ENCODE measurements at places on chromosomes 6 and 20. TPM values are rescaled to one million over a fixed set of nuclear protein-coding genes. Genes with fewer than 3 reads are reported as not detected.

The ARFGEF2 gene
- 31.0 TPM for polyA plus RNA-seq

The SIRPB1 gene
- polyA plus RNA-seq, result 1.5 TPM

DNA sequence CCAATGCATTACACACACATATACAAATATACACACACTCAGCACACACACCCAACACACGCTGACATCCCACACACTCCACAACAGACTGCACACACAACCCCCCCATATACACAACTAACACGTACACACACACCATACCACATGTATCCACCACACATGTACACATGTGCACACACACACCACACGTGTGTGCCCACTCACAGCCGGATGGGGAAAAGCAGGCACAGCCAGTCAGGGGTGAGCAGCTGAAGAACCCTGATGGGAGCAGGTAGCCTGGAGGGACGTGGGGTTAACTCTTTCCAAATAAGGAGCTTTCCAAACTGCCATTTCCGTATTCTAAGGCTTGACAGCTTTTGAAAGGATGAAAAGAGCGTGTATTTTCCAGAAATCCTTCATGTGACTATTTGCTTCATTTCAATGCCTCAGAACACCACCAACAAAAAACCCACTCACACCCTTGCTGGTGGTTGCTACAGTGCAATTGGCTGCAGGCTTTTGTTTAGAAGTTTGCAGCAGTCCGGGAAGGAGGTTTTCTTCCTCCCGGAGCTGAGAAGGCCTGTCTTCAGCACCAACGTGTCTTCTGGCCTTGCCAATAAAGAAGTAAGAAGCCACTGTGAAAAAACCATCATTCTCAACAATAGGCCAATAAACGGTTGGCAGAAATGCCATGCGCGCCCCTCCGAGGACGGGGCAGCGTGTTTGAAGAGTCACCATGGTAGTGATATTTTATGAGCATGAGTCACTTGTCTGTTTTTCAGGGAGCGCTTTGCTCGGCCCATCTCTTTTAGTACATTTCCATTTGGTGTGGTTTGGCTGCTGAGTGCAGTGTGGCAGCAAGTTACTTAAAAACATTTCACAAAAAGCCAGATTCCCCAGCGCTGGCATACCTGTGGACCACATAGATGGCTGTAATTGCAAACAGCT, 131.3 kb upstream of the GMDS start:
- no peak for DNase-seq

DNA sequence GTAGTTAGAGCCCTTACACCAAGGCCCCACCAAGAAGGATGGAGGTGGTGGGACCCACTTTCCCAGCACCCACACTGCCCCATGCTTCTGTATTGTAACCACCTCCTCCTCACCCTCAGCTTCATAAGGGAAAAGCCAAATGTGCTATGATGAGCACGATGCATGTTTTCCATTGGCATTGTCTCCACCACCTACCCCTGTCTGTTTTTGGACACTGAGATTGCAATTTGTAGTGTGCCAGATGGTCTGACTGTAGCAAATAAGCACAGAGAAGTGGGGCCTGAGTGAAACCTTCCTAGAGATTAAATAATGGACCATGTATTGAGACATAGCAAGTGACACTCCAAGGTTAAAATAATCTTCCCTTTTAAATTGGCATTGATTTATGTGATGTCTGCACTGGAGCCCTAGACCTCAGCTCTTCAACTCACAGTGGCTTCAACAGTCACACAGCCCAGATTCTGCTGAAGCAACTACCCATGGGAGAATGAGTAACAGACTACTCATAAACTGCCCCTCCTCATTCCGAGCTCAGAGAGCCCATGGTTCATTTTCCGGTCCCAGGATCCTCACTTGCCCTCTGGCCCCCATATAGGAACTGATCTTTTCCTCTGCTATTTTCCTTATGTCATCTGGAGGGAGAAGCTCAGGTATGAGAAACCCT, 177.9 kb downstream of the COL9A1 start:
- DNase-seq, result no peak

- DNase-seq, result no peak
Observed at GRCh38 chr6:50271266-50271665, 221.5 kb upstream of the DEFB112 start.

- no peak for DNase-seq
Observed at GRCh38 chr20:13821876-13822275, 37.0 kb downstream of the NDUFAF5 start.

- no peak for DNase-seq
Observed at GRCh38 chr6:124205921-124206320, 402.3 kb downstream of the NKAIN2 start.

GRCh38 chr6:7262746-7263518, 50.1 kb downstream of the SSR1 start:
- no peak for DNase-seq

GRCh38 chr20:49272654-49273053, 5.2 kb downstream of the ZNFX1 start:
- no peak for DNase-seq

DNA sequence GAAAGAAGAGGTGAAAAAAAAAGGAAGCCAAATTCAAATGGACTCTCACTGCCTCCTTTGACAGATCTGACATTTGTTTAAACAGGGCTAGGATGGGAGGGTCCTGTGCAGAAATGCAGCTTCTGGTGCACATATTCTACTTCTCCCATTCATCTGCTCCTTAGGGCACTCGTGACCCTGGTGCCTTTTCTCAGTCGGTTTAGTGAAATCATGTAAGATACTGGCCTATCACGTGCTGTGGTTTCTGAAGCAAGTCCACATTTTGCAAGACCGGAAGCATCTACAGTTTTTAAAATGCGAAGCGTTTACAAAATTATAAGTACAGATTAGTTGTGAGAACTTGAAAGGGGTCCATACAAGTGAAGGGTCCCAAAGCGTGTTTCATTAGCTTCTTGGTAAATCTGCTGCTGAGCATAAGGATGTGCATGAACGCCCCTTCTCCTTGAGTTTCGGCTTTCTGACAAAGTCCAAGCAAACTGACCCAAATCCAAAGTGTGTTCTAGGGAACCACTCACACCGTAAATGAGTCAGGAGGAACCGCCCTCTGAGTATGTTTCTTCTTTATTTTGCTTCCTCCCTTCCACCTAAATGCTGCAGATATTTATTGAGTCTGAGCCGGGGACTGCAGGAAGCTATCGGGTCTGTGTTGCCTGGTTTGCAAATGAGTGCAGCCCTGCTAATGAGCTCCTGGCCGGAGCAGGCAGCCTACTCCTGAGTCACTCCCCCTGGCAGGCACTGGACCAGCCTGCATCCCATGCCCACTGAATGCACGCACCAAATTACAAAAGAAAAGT, 323.8 kb upstream of the JARID2 start:
- DNase-seq, result no peak

The COL12A1 gene
- polyA plus RNA-seq, result 58.9 TPM

GRCh38 chr20:48722002-48722731, 105.6 kb downstream of the PREX1 start:
- DNase-seq, result no peak

The SLPI gene
- polyA plus RNA-seq, result 0.34 TPM

The CTCFL gene
- polyA plus RNA-seq, result 2.7 TPM

DNA sequence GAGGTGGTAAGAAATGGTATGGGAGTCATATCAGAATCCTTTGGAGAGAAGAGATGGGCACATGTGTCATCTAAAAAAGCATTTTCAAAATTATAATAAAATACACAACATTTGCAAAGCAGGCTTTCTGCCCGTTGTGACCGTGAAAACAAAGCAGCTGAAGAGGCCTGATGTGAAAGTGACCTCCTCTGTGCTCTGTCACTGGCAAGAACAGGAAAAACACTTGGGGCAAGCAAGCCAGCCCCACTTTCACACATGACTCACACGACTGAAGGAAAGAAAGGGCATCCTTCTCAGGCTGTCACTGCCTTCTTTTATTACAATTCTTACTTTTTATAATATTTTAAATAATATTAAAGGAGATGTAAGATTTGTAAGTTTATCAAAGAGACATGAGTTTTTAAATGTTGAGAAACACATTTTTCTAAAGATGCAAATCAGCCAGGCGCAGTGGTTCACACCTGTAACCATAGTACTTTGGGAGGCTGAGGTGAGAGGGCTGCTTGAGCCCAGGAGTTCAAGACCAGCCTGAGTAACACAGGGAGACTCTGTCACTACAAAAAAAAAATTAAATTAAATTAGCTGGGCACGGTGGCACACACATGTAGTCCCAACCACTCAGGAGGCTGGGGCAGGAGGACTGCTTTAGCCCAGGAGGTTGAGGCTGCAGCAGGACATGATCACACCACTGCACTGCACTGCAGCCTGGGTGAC, 143.7 kb downstream of the BTBD9 start:
- no peak for DNase-seq

- no peak for DNase-seq
Observed at GRCh38 chr6:168967281-168967925, 286.2 kb downstream of the THBS2 start.

DNA sequence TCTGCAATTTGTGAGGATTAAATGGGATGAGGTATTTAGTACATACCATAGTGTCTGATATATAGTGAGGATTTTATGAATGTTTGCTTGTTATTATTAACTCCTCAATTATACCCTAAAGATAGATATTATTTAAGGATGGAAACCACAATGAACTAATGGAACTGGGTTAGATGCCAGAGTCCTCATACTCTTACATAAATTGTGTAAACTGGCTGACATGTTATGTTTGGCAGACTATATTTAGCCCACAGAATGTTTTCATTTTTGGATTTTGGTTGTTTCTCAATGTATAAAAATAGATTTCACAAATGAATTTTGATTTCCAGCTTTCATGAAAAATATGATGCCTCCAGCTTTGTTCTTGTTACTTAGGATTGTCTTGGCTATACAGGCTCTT, 37.6 kb downstream of the HTR1B start:
- no peak for DNase-seq

The ELOVL2 gene
- 11.3 TPM for polyA plus RNA-seq

DNA sequence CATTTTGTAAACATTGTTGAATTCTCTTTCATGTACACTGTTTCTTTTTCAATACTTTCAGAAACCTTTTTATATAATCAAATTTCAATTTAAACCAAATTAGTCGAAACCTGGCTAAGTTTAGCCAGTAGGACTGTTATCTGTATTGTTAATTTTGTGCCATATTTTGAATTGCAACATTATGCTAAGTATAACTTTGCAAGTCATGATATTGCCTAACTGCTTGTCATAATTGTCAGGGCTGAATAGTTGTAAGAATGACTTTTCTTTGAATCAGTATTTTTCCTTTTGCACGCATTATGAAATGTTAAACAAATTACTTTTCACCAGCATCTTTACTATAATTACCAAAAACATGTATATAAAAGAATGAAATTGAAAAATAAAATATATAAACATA, 82.7 kb downstream of the SAMD3 start:
- no peak for DNase-seq

The THEMIS gene
- polyA plus RNA-seq, result not detected

The SLCO4A1 gene
- 20.5 TPM for polyA plus RNA-seq

The BAG2 gene
- polyA plus RNA-seq, result 6.4 TPM

DNA sequence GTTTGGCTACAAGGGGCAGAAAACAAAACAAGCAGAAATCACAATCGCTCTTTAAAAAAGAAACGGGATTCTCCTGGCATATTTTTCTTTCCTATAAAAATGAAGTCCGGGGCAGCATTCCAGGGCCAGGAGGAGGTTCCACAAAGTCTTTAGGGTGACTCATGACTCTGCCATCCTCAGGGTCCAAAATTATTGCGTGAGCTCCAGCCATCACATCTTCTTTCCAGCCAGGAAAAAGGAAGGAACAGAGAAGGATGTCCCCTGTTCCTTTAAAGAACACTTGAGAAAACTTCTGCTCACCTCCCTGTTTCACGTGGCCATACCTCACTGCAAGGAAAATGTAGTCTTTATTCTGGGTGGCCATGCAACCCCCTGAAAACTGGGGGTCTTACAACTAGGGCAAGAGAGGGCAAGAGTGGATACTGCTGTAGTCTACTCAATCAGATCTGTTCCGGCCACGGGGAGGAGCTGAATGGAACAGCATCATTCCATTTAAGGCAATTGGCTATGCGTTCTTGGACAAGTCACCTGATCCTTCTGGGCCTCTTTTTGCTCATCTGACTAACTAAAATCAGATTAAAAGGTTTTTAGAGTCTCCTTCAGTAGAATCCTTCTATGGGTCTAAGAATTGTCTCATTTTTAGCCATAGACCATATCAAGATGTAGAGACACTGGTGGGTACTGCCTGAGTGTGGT, 49.4 kb downstream of the CTCFL start:
- no peak for DNase-seq

DNA sequence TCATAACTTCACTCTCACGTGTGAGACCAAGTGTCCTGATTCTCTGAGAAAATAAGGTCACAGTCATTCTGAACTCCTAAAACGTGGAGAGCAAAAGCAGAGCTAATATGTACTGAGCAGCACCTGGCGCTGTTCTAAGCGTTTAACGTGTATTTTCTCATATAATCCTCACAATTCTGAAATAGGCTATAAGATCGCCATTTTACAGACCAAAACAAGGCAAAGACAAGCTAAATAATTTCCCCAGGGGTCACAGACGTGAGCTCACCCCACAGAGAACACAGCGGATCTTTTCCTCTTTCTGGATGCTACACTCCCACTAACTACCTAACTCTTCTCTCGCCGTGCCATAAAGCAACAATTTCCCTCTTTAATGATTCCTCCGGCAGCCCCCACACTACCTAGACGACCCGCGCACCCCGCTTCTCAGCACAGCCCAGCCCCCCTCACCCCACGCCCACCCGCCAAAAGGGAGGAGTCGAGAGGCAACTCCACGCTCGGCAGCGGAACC, 636 bp downstream of the SUPT3H start:
- DNase-seq, result no peak

GRCh38 chr20:63690898-63691710, 5.3 kb upstream of the TNFRSF6B start:
- no peak for DNase-seq

- no peak for DNase-seq
Observed at GRCh38 chr6:12608016-12608860, 108.3 kb upstream of the PHACTR1 start.

The PDYN gene
- polyA plus RNA-seq, result 0.56 TPM

DNA sequence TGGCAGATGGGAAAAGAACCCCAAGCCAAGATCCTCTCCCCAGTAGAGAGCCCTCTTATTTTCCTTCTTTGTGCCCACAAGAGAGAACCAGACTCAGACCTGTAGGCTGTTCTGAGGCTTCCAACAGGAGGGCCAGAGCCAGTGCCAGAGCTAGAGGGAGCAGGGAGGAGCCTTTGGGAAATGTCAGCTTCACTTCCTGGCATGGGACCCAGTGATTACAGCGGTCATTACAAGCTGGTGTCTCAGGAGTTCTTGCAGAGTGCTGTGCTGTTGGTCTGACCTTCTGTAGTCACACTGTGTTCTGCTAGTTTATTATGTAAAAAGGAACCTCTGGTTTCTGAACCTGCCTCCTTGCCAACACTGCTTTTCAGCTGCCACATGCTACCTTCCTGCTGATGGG, 38.9 kb downstream of the STK35 start:
- no peak for DNase-seq

- no peak for DNase-seq
Observed at GRCh38 chr20:64111841-64112641, 4.7 kb upstream of the NPBWR2 start.

The FNDC1 gene
- polyA plus RNA-seq, result 6.4 TPM

DNA sequence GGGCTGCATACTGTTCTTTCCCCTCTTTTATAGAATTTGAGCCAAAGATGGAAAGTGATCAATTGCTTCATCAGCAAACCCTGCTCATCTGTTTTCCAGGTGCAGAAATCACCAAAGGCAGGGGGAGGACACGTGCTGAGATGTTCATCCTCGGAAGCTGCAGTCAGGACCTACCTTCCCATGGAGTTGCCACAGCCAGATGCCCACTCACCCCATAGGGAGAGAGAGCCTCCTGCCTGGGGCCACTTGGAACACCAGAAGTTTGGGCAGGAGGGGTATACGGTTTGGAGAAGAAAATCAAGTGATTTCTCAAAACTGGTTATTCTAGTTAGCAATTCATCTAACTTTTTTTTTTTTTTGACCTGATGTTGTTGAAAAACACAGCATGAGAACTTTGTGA, 5.3 kb upstream of the CST7 start:
- no peak for DNase-seq

All from renal cortex interstitium (tissue), 15 donors.